ENCODE measurements at places on chromosomes 6 and 20.

GRCh38 chr6:18997375-18997826 is 610.3 kb downstream of the RNF144B start:
- peak; percentile 11 for DNase-seq

- no peak for DNase-seq
These were observed 52.1 kb downstream of the YTHDF1 start for GRCh38 chr20:63163596-63164483.

DNA sequence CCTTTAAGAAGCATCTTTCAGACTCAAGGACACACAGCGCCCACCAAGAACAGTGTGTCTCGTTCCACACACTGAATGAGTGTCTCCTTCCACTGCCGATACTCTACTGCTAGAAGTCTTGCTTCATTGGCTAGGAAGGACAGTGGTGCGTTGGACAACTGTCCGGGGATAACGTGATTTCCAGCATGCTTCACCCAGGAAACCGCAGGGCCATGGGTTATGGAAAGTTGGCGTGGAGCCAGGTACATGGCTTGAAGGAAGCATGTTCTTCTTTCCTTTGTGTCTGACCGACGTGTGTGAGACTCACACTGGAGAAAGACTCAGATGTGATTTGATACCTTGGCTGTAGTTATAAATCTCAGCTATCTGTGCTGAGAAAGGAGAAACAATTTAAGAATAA is 73.2 kb downstream of the SMOC2 start:
- no peak for DNase-seq

DNA sequence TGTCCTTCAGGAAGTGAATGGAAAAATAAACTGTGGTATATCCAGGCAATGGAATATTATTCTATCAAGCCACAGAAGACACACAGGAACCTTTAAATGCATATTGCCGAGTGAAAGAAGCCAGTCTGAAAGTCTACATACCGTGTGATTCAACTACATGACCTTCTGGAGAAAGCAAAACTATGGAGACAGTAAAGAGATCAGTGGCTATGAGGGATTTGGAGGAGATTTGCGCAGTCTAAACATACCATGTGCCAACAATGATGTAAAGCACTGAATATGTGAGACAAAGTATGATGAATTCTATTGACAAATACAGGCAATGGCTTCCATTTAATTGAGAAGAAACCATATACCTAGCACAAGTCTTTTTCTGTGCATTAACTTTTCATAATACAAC is 518.3 kb upstream of the ZNF337 start:
- no peak for DNase-seq

- no peak for DNase-seq
These were observed 188.2 kb downstream of the WDR27 start for GRCh38 chr6:169513478-169514193.

- no peak for DNase-seq
These were observed 828.6 kb upstream of the CITED2 start for GRCh38 chr6:140202964-140203515.

- no peak for DNase-seq
These were observed 119.2 kb downstream of the KCNQ5 start for GRCh38 chr6:72741083-72741482.

- no peak for DNase-seq
These were observed 31.0 kb downstream of the RIN2 start for GRCh38 chr20:19789009-19789408.

GRCh38 chr20:60295214-60295613 is 337.0 kb downstream of the CDH26 start:
- DNase-seq = no peak

- DNase-seq = no peak
These were observed 1.7 kb downstream of the MUCL3 start for GRCh38 chr6:30942338-30943060.

- DNase-seq = no peak
These were observed 82.7 kb downstream of the MDN1 start for GRCh38 chr6:89736893-89737292.

- no peak for DNase-seq
These were observed 74.2 kb downstream of the EZR start for GRCh38 chr6:158744986-158745430.

GRCh38 chr20:49448917-49449316 is 33.6 kb downstream of the KCNB1 start:
- DNase-seq = no peak

- peak; percentile 59 for DNase-seq
These were observed 60.1 kb upstream of the LRRC1 start for GRCh38 chr6:53734473-53735299.

- DNase-seq = no peak
These were observed 173.9 kb downstream of the LMBRD1 start for GRCh38 chr6:69622924-69623323.

DNA sequence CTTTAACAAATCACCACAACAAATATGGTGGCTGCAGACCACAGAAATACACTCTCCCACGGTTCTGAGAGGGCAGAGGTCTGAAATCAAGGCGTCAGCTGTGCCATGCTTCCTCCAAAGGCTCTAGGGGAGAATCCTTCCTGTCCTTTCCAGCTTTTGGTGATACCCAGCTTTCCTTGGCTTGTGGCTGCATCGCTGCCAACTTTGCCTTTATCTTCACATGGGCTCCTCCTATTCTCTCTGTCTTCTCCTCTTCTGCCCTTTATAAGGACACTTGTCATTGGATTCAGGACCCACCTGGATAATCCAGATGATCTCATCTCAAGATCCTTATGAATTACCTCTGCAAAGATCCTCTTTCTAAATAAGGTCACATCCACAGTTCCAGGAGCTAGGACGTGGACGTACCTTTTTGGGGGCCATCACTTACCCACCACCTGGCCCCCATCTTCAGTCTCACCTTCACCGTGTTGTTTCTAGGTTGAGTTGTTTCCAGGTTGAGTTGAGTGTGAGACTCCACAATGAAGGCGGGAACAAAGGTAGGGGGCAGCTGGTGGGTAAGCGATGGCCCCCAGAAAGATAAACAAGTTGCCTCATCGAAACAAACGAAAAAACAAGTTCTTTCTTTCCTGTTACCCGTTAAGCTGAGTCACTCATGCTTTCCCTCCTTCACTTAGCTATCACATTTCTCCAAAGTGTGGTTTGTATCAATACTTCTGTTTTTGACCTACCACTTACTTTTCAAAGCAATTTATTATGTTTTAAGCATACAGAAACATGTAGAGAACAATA is 68.9 kb upstream of the SLC22A16 start:
- DNase-seq = no peak

- DNase-seq = no peak
These were observed 29.6 kb downstream of the PAK5 start for GRCh38 chr20:9809271-9809670.

GRCh38 chr6:118867181-118867580 is 26.8 kb upstream of the ASF1A start:
- no peak for DNase-seq

DNA sequence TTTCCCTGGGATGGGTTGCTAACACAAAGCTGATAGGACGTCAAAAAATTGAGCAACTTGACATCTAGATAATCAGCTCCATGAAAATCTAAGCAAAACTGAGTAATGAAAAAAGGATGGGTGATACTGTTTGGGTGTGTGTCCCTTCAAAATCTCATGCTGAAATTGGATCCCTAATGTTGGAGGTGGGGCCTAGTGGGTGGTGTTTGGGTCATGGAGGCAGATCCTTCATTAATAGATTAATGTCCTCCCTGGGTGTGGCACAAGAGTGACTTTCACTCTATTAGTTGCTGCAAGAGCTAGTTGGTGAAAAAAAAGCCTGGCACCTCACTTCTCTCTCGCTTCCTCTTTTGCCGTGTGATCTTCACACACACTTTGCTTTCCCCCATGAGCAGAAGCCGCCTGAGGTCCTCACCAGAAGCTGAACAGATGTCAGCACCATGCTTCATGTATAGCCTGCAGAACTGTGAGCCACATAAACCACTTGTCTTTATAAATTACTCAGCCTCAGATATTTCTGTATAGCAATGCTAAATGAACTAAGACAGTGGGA is 160.9 kb downstream of the FRK start:
- DNase-seq = no peak
